A549 treated with DMSO at 1 μM for 4 hours (cell line): ENCODE measurements at places on chromosomes 16 and 17. TPM values are rescaled to one million over a fixed set of nuclear protein-coding genes. Genes with fewer than 3 reads are reported as not detected.

The CA7 gene
- 0.05 to 0.08 TPM in 2 of 5 replicates, not detected in the others for total RNA-seq

The AATF gene
- total RNA-seq = 131 to 146 TPM (median 139 TPM) in 5 replicates

The PERCC1 gene
- total RNA-seq = not detected in 5 replicates

The MAPT gene
- total RNA-seq = 1.5 to 1.7 TPM (median 1.6 TPM) in 5 replicates
